Stimulated activated CD4-positive, alpha-beta T cell treated with anti-CD3 and anti-CD28 coated beads, Interleukin-1b, Interleukin-23, amount 100 ng/mL, for 1 hour (primary cell): ENCODE measurements at places on chromosomes 5 and 9.
A peak's percentile ranks its signal among the peaks of the same experiment; 100 is the strongest.

- no peak for DNase-seq
Measured at GRCh38 chr5:150603052-150603451, 37.4 kb upstream of the SYNPO start.

DNA sequence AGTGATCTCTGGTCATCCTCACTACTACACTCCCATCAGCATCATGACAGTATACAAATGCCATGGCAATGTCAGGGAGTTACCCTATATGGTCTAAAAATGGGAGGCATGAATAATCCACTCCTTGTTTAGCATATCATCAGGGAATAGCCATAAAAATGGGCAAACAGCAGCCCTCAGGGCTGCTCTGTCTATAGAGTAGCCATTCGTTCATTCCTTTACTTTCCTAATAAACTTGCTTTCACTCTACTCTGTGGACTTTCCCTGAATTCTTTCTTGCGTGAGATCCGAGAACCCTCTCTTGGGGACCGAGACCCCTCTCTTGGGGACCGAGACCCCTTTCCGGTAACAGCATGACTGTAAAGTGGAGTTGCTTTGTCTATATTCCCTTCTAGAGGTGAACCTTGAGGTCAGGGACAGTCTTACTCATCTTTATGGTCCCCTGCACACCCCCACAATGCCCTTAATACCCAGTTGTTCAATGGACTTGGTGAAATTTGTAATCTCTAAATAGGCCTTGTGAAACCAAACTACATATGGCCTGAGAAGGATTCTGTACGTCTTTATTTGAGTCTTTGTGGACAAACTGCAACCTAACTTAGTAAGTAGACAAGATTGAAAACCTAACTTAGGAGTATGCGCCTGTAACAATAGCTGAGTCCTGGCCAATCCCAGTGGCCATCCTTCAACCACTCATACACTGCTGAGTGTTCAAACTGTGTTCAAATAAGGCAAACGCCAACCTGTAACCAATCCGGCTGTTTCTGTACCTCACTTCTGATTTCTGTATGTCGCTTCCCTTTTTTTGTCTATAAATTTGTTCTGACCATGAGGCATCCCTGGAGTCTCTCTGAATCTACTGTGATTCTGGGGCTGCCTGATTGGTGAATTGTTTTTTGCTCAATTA, 32.3 kb upstream of the UBTD2 start:
- no peak for DNase-seq

GRCh38 chr5:139951296-139951924, 91.7 kb downstream of the NRG2 start:
- DNase-seq: no peak

- DNase-seq: peak; percentile 32
Measured at GRCh38 chr5:132099076-132099748, 25.6 kb downstream of the CSF2 start.

GRCh38 chr5:174571662-174572397, 152.6 kb upstream of the MSX2 start:
- DNase-seq: no peak
